HepG2 (cell line): ENCODE measurements at places on chromosomes 5 and 9. TPM values are rescaled to one million over a fixed set of nuclear protein-coding genes. Genes with fewer than 3 reads are reported as not detected.

TAF1L gene
- not detected in 2 replicates for total RNA-seq

IFNB1 gene
- total RNA-seq = not detected in 2 replicates

IGFBPL1 gene
- total RNA-seq = 0.24 and 0.44 TPM in 2 replicates

STPG3 gene
- total RNA-seq = not detected in 2 replicates

NEUROG1 gene
- total RNA-seq = not detected in 2 replicates

DNA sequence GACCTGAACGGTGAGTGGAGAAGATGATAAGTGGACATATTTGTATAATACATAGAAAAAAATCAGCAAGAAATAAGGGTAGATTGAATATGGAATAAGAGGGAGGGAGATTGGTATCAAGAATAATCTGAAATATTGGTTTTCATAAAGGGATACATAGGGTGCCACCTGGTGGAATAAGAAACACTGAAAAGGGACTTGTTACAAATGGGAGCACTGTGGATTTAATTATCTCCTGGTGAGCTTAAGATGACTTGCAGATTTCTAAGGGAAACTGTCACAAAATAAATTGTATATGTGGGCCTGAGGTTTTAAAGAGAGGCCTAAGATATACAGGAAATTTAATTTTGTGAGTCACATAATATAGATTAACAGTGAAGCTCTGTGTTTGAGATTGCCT is 1403.5 kb upstream of the CDH18 start:
- no peaks in the 10 kb centered on the region for H3K4me1 ChIP-seq
- H3K27me3 ChIP-seq = no peaks in the 10 kb centered on the region
- no peak overlapping the region for H3K27ac ChIP-seq
- DNase-seq = peak; percentile 20
- H3K36me3 ChIP-seq = no peaks in the 10 kb centered on the region

DNA sequence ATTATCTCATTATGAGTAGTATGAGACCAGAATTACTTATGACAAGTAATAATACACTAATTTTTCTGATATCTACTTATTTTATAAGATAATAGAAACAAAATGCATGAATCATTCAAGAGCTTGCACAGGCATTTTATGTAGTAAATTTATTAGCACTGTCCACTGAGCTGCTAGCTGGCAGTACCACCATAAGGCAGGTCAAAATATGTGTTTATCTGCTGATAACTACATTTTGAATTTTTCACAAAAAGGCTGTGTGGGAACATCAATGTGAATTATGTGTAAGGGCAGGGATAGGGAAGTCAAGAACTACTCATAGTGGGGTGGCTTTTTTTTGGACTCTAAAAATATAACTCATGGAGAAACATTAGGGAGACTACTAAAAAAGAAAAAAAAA is 249.6 kb downstream of the PAPPA start:
- H3K4me3 ChIP-seq = no peak overlapping the region
- H3K27ac ChIP-seq = no peak overlapping the region
- no peaks in the 10 kb centered on the region for H3K36me3 ChIP-seq
- no peaks in the 10 kb centered on the region for H3K27me3 ChIP-seq
- H3K4me1 ChIP-seq = no peaks in the 10 kb centered on the region

DNA sequence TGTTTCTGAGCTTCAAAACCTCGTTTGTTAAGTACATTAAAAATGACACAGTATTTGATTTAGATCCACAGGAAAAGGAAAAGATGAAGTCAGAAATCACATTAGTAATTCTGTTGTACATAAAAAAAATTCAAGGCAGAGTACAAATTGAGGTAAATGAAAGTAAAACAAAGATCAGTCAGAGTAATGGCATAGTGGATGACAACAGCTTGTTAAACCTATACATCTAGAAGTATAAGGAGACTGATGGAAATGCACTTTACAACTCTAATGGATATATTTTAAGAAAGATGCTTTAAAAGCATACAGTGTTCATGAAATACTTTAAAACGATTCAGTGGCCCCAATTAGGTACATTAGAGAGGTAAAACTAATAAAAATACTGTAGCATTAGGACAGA is 631.3 kb upstream of the SEMA6A start:
- DNase-seq = no peak
- no peak overlapping the region for H3K4me3 ChIP-seq
- H3K27ac ChIP-seq = no peak overlapping the region
- no peaks in the 10 kb centered on the region for H3K27me3 ChIP-seq

DNA sequence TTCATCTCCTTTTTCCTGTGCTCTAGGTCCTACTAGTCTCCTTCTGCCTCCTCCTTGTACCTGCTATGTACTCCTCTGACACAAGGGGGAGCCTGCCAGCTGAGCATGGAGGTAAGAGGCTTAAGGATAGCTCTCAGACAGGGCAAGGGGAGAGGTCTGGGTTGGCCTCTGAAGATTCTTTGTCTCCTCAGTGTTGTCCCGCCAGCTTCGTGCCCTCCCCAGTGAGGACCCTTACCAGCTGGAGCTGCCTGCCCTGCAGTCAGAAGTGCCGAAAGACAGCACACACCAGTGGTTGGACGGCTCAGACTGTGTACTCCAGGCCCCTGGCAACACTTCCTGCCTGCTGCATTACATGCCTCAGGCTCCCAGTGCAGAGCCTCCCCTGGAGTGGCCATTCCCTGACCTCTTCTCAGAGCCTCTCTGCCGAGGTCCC is 3.8 kb downstream of the CREB3 start:
- peak overlapping the region; percentile 3 for H3K27ac ChIP-seq
- H3K4me1 ChIP-seq = peaks cover 13% of the 10 kb centered on the region
- DNase-seq = peak; percentile 73
- H3K36me3 ChIP-seq = peaks cover 71% of the 10 kb centered on the region
- no peak overlapping the region for H3K4me3 ChIP-seq
- no peaks in the 10 kb centered on the region for H3K27me3 ChIP-seq

DNA sequence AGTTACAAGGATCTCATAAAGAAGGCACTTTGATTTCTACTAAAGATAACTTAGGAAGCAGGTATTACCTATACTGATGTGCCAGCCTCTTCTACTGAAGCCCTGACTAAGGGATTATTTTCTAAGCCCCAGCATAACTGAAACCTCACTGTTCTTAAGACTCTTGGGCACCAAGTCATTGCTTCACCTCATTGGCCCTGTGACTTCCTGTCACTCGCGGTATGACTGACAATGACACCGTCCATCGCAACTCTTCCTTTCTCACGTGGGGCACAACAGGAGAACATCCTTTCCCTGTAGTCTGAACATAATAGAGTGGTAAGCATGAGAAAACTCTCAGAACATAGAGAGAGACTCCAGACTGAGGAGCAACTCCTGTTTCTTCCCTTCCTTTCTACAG is 6.4 kb downstream of the OR2V2 start:
- no peak for DNase-seq
- H3K36me3 ChIP-seq = no peaks in the 10 kb centered on the region
- peaks cover 63% of the 10 kb centered on the region; the same call in 2 of the 3 replicates for H3K27me3 ChIP-seq
- no peaks in the 10 kb centered on the region for H3K4me1 ChIP-seq

DNA sequence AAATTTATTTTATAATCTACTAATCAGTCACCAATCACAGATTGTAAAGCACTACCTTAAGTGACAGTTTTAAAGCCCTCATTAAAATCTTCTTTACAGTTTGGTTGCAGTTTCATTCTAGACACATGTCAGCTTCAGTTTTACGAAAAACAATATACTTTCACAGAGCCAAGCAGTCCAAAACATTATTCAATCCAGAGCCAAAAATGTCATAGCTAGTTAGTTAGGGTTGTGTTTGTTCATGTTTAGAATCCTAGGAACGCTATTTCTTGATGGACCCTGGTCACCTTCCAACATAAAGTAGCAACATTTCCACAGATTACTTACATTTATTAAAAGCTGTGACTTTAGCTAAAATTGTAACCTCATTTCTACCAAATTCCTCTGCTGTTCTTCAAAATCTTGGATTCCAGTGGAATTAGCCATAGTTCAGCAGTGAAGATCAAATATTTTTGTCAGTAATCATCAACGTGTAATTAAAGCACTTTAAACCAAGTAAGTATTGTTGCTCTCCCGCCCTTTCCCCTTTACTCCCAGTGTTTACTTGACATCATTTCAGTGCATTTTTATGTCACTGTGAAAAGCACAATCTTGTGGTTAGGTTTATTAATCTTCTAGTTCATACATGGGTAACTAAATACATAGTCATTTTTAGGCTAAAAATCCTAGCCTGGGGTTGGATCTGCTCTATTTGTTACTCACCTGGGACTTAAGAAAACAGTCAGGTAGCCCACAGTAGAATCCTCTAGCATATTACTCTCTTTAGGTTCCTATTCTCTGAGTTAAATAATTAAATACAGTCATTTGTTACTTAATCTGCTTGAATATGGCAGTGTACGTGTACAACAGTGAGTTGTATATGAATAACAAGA is 74.3 kb downstream of the NIPBL start:
- H3K4me3 ChIP-seq = no peak overlapping the region
- H3K27ac ChIP-seq = no peak overlapping the region
- no peaks in the 10 kb centered on the region for H3K27me3 ChIP-seq
- DNase-seq = no peak
- H3K4me1 ChIP-seq = no peaks in the 10 kb centered on the region
- H3K36me3 ChIP-seq = no peaks in the 10 kb centered on the region

DNA sequence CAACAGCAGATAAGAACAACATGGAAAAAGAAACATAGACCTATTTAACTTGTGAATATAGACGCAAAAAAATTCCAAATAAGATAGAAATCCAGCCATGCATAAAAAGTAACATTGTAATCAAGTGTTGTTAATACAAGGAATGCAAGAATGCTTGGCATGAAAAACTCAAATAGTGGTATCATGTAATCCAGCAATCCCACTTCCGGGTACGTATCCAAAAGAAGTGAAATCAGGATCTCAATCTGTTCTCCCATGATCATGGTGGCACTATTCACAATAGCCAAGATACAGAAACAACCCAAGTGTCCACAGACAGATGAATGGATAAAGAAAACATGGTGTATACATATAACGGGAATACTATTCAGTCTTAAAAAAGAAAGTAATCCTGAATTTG is 437.4 kb downstream of the ARHGEF28 start:
- no peak overlapping the region for H3K4me3 ChIP-seq
- DNase-seq = no peak
- no peaks in the 10 kb centered on the region for H3K36me3 ChIP-seq
- no peaks in the 10 kb centered on the region for H3K27me3 ChIP-seq

GRCh38 chr5:142529626-142530278 is 156.1 kb downstream of the FGF1 start:
- no peak overlapping the region for H3K27ac ChIP-seq
- H3K4me3 ChIP-seq = no peak overlapping the region
- no peaks in the 10 kb centered on the region for H3K27me3 ChIP-seq
- DNase-seq = peak; percentile 59
